ENCODE measurements at places on chromosomes 1 and 21. TPM values are rescaled to one million over a fixed set of nuclear protein-coding genes. Genes with fewer than 3 reads are reported as not detected.

GJB5 gene
- total RNA-seq = not detected

SMCP gene
- total RNA-seq = not detected

EVA1C gene
- total RNA-seq = 1.2 TPM

ALPL gene
- total RNA-seq = 114 TPM

HIVEP3 gene
- 1.1 TPM for total RNA-seq

EXO1 gene
- 32.2 TPM for total RNA-seq

RHBG gene
- total RNA-seq = not detected

PTAFR gene
- total RNA-seq = not detected

PADI4 gene
- not detected for total RNA-seq

ESPN gene
- total RNA-seq = 11.0 TPM

- H3K27me3 ChIP-seq = no peaks in the 10 kb centered on the region
- no peak overlapping the region for H3K27ac ChIP-seq
- H3K4me3 ChIP-seq = no peak overlapping the region
- no peaks in the 10 kb centered on the region for H3K36me3 ChIP-seq
Measured at GRCh38 chr1:226967665-226968064, 27.6 kb downstream of the COQ8A start.

DNA sequence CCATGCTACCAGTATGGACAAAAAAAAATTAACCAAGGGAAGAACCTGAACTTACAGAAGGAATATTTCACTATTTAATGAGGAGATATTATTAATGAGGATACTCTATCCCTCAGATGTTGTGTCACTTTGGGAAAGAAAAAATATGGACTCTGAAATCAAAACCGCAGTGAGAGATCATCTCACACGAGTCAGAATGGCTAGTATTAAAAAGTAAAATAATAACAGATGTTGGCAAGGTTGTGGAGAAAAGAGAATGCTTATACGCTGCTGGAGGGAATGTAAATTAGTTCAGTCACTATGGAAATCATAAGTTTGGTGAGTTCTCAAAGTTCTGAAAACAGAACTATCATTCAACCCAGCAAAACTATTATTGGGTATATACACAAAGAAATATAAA is 30.9 kb downstream of the TNFSF4 start:
- no peaks in the 10 kb centered on the region for H3K27me3 ChIP-seq
- no peak for DNase-seq

DNA sequence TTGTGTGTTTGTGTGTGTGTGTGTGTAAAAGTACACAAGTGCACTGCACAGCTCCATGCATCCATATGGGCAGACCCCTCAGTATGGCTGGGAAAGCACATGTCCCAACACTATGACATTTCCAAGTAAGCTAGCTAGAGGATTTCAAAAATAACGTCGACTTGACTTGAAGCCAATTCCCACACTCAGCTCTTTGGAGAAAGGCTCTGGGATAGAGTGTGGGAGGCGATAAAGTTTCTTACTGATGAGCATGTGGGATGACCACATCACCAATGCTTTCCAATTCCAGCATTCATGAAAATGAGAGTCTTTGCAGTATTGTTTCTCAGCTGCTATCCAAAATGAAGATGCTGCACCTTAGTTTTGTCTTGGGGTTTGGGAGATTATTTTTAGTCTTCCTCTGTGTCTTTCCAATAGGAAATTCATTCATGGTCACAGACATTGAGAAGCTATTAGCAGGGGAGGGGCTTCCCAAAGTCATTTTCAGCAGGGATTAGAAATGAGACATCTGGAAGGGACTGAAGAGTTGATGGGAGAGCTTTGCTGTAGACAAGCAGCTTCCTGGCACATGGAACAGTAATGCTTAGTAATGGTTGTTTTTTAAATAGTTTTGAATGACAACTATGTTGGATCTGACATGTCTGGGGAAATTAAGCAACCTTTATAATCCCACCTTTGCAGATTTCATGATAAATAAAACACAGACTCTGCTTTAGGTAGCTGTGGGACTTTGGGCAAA is 143.5 kb downstream of the ASTN1 start:
- H3K27me3 ChIP-seq = no peaks in the 10 kb centered on the region
- H3K4me1 ChIP-seq = no peaks in the 10 kb centered on the region
- DNase-seq = no peak

- peaks cover 17% of the 10 kb centered on the region for H3K4me1 ChIP-seq
- H3K36me3 ChIP-seq = no peaks in the 10 kb centered on the region
- H3K27ac ChIP-seq = no peak overlapping the region
- DNase-seq = no peak
- H3K27me3 ChIP-seq = no peaks in the 10 kb centered on the region
Measured at GRCh38 chr1:111723871-111724270, 15.3 kb downstream of the INKA2 start.

DNA sequence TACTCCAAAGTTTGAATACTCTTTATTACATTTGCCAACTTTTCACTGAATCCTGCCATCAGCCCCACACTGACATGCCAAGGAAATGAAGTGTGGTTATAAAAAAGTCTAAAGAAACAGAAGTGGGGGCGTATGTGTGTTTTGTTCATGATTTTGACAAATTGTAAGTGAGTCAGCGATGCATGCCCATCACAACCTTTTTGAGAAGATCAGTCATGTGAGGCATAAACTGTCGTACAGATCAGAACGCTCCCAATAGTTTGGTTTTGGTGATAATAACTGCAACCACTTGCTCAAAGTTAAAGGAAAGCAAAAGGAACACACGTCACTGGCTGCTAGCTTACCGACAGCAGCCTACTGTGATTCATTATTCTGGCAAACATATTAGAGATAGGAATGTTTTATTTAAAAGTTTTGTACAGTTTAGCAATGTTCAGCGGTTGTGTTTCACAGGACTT is 95.6 kb downstream of the RGS2 start:
- no peak for DNase-seq
- no peaks in the 10 kb centered on the region for H3K4me1 ChIP-seq
- no peaks in the 10 kb centered on the region for H3K27me3 ChIP-seq
- no peak overlapping the region for H3K27ac ChIP-seq

DNA sequence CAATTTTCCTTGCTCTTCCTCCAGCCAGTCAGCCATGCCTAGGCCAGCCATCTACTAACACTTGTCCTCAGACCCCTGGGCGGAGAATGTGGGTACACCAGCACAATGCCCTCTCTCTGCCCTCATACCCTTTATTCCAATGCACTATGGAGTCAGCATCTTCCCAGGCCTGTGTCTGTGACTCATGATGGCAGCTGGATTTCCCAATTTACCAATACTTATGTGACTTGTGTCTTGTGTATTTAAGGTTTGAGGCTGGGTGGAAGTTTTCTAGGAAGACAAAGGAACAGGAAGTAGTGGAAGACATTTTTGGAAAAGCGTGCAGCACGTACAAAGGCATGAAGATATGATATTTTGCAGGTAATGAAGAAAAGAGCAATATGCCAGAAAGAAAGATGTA is 114.3 kb downstream of the NMNAT2 start:
- H3K27me3 ChIP-seq = no peaks in the 10 kb centered on the region
- no peak overlapping the region for H3K4me3 ChIP-seq
- H3K36me3 ChIP-seq = no peaks in the 10 kb centered on the region
- no peak for DNase-seq
- peaks cover 16% of the 10 kb centered on the region for H3K4me1 ChIP-seq

DNA sequence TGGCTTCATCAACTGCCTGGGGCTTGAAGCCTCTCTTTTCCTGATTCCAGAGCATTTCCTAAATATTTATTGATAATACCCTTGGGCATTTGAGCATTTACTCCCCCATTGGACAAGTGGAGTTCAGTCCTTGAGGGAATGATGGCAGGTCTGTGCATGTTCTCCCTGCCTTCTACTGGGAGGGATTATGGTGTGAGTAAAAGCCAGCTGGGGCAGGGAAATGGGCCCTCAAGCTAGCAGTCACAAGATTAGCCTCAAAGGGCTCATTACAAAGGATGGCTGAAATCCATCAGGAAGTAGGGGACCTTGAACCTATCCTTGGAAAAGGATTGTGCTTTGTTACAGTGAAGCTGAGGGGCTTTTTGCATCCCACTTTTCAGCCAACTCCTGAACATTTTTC is 24.2 kb upstream of the OSBPL9 start:
- no peak overlapping the region for H3K27ac ChIP-seq
- no peaks in the 10 kb centered on the region for H3K27me3 ChIP-seq
- no peaks in the 10 kb centered on the region for H3K4me1 ChIP-seq
- H3K36me3 ChIP-seq = no peaks in the 10 kb centered on the region
- DNase-seq = no peak
- no peak overlapping the region for H3K4me3 ChIP-seq

GRCh38 chr1:58460469-58460868 is 86.1 kb downstream of the OMA1 start:
- H3K27ac ChIP-seq = no peak overlapping the region
- no peaks in the 10 kb centered on the region for H3K4me1 ChIP-seq
- no peaks in the 10 kb centered on the region for H3K27me3 ChIP-seq
- no peaks in the 10 kb centered on the region for H3K36me3 ChIP-seq

DNA sequence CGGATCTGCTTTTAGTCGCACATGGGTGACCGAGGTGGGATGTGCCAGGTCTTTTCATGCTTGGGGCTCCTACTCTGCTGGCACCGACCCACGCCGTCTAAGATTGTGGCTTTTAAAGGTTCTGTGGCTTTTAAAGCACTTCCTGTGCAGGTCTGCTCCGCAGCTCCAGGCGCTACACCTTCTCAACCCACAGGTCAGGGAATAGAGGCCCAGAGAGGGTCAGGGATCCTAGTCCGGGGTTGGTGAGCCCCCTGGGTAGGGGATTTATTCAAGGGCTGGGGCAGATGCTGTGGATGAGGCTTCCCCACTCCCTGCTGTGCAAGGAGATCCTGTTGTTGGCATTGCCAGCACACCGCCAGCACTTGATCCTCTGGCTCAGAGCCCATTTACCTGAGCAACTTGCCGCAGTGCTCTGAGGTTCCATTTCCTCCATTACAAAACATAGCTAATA is 212.8 kb upstream of the RAB4A start:
- H3K4me1 ChIP-seq = peaks cover 32% of the 10 kb centered on the region
- DNase-seq = no peak
- no peaks in the 10 kb centered on the region for H3K36me3 ChIP-seq
- no peak overlapping the region for H3K27ac ChIP-seq

- H3K4me1 ChIP-seq = peaks cover 43% of the 10 kb centered on the region
- H3K4me3 ChIP-seq = no peak overlapping the region
- no peak for DNase-seq
Measured at GRCh38 chr1:201712387-201713085, 116.4 kb upstream of the IPO9 start.

DNA sequence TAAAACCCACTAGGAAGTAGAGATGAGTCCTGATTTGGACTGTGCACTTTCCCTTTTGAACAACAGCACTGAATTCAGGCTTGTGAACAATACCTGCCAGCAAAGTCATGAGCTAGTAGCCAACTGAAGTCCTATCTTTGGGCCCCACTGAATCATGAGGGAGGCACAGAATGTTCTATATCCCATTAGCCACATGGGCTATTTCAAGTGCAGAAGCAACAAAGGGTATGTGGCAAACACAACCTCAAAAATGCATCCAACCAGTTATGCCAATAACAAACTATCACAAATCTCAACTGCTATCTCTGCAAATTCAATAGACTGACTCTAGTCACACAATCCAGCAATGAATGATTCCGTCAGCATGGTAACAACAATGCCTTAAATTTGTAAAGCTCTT is 276.0 kb downstream of the MRPL39 start:
- H3K4me3 ChIP-seq = no peak overlapping the region
- no peaks in the 10 kb centered on the region for H3K27me3 ChIP-seq
- no peaks in the 10 kb centered on the region for H3K36me3 ChIP-seq

- no peaks in the 10 kb centered on the region for H3K27me3 ChIP-seq
- no peak overlapping the region for H3K4me3 ChIP-seq
- no peaks in the 10 kb centered on the region for H3K4me1 ChIP-seq
- no peak overlapping the region for H3K27ac ChIP-seq
- DNase-seq = no peak
Measured at GRCh38 chr1:217907504-217907903, 276.4 kb downstream of the SPATA17 start.

- no peaks in the 10 kb centered on the region for H3K36me3 ChIP-seq
- no peak overlapping the region for H3K4me3 ChIP-seq
- no peak overlapping the region for H3K27ac ChIP-seq
- no peaks in the 10 kb centered on the region for H3K27me3 ChIP-seq
- no peak for DNase-seq
Measured at GRCh38 chr1:214859647-214860046, 222.9 kb upstream of the KCNK2 start.

DNA sequence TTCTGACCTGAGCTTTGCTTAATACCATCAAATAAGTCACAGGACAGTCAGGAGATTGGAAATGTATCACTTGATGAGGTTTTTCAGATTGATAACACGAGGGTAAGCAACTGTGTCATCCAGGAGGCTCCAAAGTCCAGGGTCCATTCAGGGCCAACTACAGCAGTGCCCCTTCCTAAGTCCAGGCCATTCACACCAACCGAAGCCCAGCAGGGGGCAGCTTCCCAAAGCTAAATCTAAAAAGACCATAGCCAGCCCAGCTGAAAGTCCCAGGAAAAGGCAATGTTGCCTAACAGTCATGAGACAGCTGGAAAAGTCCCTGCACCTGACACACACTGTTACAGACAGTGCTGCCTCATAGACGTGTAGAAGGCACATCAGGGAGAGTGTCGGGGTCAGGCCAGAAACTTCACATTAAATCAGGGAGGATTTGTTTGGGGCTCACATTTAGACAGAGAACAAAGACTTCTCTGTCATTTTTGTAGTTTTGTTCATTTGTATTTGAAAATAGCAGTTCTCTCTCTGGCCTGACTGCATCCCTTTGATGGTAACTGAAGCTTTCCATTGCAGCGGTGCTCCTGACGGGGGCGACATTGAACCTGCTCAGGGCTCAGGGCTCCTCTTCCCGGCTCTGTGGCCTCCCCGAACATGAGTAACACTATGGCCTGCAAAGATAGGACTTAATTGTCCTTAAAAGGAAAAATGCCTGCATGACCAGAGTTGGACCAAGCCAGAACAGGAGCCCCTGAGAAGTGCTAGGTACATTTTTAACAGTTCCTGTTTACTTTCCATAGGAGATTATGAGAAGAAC is 200.4 kb downstream of the NRIP1 start:
- DNase-seq = peak; percentile 69
- peaks cover 19% of the 10 kb centered on the region for H3K4me1 ChIP-seq
- H3K27ac ChIP-seq = no peak overlapping the region

DNA sequence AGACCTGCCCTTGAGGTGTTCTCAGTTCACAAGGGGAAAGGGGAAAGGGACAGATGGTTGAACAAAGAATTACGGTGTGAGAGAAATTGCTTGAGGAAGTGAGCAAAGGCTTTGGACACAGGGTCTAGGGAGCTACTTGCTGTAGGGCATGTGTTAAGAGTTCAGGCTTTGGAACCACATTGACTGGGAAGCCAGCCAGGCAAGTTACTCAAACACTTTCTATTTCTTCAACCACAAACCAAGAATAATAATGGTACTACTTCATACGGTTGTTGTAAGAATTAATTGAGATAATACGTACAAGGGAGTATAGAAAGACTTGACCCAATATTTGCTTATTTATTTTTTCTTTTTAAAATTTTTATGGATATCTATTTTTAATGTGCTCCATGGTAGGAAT is 26.6 kb downstream of the AK4 start:
- H3K27ac ChIP-seq = no peak overlapping the region
- peaks cover 14% of the 10 kb centered on the region for H3K4me1 ChIP-seq
- H3K36me3 ChIP-seq = no peaks in the 10 kb centered on the region
- H3K27me3 ChIP-seq = no peaks in the 10 kb centered on the region

GRCh38 chr1:167695147-167695546 is 26.6 kb upstream of the MPZL1 start:
- H3K27ac ChIP-seq = no peak overlapping the region
- no peak overlapping the region for H3K4me3 ChIP-seq
- no peaks in the 10 kb centered on the region for H3K4me1 ChIP-seq
- H3K27me3 ChIP-seq = no peaks in the 10 kb centered on the region
- no peak for DNase-seq

Data from neural progenitor cell (in vitro differentiated cells).